ENCODE measurements at places on chromosomes 13 and 19.

- no peak for DNase-seq
Observed at GRCh38 chr19:9952276-9952675, 16.0 kb upstream of the OLFM2 start.

DNA sequence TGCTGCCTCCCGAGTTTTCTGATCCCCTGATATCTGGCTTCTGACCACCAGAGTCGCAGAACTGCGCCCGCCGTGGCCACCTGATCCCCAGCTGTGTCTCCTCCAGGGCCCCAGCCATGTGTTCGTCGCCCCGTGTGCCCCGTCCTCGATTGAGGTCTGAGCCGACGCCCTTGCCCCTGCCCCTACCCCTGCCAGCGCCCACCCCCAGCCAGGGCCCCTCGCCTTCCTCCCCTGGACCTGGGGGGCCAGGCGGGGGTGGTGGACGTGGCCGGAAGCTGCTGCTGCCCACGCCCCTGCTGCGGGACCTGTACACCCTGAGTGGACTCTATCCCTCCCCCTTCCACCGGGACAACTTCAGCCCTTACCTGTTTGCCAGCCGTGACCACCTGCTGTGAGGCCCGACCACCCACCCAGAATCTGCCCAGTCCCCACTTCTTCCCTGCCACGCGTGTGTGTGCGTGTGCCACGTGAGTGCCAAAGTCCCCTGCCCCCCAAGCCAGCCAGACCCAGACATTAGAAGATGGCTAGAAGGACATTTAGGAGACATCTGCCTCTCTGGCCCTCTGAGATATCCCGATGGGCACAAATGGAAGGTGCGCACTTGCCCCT is 9.2 kb downstream of the PLPPR2 start:
- no peak for DNase-seq

GRCh38 chr19:7833225-7834099 is 3.4 kb downstream of the EVI5L start:
- DNase-seq: no peak

GRCh38 chr19:54670576-54671357 is 8.0 kb downstream of the LILRB4 start:
- no peak for DNase-seq

DNA sequence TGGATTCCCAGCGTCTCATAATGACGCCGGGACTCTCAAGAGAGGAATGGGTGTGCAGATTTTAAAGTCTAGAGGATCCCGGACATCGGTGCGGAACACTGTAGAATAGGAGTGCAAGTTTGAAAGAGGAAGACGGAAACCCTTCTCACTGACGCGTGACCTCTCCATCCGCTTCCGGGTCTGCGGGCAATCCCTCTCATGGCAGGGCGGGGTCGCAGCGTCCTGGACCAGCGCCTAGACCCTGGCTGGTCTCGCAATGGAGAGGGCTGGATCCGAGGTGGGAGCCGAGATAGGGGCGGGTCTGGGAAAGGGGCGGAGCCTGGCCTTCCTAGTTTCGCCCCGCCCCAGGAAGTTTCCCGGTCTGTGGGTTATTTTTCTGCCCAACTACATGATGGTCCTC is 4.6 kb upstream of the ZNF845 start:
- DNase-seq: no peak

- DNase-seq: no peak
Observed at GRCh38 chr13:111857336-111857735, 209.6 kb upstream of the SOX1 start.

All from stimulated activated CD8-positive, alpha-beta memory T cell treated with anti-CD3 and anti-CD28 coated beads, Interleukin-2, amount 100 ng/mL, for 1 hour (primary cell).